Substantia nigra (tissue), 51 donors: ENCODE measurements at places on chromosomes 16 and 17.

DNA sequence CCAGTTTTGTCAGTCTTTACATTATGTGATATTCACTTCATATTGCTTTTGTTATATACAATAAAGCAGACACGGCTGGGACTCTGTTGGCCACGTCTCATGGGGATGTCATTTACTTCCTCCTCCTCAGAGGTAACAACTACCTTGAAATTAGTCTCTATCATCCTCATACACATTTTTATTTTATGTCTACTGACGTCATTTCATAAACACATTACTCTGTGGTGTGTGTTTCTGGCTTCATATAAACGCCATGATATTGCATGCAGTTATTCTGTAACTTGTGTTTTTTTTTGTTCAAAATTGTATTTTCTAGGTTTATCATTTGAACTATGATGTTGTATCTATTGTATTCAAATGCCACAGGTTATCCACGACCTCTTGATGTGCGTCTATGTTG is 13.4 kb upstream of the IRF8 start:
- DNase-seq = no peak

- DNase-seq = no peak
Observed at GRCh38 chr17:80591788-80592187, 47.1 kb downstream of the RPTOR start.

- DNase-seq = no peak
Observed at GRCh38 chr17:78575899-78576298, 1.3 kb downstream of the DNAH17 start.

DNA sequence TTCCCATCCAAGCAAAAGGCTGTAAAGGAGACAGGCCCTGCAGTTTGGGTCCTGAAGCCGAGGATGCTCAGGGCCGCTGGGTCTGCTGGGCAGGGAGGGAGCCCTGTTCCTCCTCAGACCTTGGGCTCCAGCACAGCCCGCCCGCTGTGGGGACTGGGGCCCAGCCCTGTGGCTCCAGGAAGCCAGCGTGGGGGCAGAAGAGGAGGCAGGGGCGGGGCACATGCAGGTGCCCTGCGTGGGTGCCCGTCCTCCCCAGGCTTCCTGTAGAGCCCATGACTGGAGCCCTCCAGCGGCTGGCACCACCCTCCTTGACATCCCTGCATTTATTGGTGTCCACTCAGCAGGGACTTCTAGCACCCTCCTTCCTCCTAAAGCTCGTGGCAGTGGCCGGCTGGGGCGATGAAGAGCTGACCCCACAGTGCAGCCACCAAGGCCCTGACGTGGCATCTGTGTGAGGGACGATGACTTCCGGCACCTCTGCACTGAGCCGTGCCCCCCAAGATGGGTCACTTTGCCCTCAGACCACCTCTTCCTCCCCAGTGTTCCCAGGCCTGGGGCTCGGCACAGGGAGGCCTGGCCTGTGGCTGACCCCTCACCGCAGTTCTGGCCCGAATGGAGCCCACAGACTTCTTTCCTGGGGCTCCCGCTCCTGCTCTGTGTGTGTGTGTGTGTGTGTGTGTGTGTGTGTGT is 9.9 kb downstream of the PRSS27 start:
- no peak for DNase-seq

DNA sequence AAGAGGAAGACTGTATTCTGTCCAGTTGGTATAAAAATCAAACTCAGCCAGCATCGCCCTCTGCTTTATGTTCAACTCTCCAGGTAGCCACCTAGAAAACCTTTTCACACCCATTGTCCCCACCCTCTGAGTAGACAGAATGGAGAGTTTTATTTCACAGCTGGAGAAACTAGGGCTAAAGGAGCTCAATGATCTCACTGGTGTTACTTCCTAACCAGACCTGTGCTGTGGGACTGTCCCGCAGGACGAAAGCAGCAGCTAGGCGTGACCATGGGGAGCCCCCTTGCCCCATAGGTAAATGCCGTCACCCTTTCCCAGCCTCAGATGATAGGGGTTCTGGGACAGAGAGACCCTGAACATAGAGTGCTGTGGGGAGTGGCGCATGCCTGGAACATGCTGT is 67.7 kb downstream of the CYLD start:
- DNase-seq = no peak

GRCh38 chr16:70697594-70698170 is 11.8 kb upstream of the MTSS2 start:
- no peak for DNase-seq

GRCh38 chr17:81019563-81020442 is 15.1 kb upstream of the BAIAP2 start:
- DNase-seq = no peak

GRCh38 chr16:11025120-11025531 is 80.8 kb downstream of the CLEC16A start:
- no peak for DNase-seq

GRCh38 chr16:31333686-31334649 is 21.0 kb upstream of the ITGAX start:
- DNase-seq = no peak

GRCh38 chr16:20812510-20812909 is 6.2 kb downstream of the REXO5 start:
- no peak for DNase-seq

- peak; percentile 32 for DNase-seq
Observed at GRCh38 chr16:24700549-24701392, 28.7 kb upstream of the TNRC6A start.

DNA sequence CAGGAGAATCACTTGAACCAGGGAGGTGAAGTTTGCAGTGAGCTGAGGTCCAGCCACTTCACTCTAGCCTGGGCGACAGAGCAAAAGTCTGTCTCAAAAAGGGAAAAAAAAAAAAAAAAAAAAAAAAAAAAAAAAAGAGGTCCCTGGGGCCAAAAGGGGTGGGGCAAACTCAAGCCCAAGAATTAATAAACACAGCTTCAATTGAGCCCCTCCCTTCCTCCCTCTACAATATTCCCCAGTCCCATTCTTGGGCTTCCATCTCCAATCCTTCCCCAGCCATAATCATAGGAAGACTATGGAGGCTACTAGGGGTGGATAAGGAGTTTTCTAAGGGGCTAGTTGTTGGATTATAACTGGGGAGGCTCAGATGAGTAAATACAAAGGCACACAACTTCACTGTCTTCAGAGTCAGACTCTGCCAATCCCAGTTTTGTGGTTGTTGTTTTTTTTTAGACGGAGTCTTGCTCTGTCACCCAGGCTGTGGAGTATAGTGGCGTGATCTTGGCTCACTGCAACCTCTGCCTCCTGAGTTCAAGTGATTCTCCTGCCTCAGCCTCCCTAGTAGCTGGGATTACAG is 9.5 kb downstream of the CAVIN1 start:
- DNase-seq = no peak

- DNase-seq = no peak
Observed at GRCh38 chr17:42819939-42820535, 4.0 kb downstream of the BECN1 start.

DNA sequence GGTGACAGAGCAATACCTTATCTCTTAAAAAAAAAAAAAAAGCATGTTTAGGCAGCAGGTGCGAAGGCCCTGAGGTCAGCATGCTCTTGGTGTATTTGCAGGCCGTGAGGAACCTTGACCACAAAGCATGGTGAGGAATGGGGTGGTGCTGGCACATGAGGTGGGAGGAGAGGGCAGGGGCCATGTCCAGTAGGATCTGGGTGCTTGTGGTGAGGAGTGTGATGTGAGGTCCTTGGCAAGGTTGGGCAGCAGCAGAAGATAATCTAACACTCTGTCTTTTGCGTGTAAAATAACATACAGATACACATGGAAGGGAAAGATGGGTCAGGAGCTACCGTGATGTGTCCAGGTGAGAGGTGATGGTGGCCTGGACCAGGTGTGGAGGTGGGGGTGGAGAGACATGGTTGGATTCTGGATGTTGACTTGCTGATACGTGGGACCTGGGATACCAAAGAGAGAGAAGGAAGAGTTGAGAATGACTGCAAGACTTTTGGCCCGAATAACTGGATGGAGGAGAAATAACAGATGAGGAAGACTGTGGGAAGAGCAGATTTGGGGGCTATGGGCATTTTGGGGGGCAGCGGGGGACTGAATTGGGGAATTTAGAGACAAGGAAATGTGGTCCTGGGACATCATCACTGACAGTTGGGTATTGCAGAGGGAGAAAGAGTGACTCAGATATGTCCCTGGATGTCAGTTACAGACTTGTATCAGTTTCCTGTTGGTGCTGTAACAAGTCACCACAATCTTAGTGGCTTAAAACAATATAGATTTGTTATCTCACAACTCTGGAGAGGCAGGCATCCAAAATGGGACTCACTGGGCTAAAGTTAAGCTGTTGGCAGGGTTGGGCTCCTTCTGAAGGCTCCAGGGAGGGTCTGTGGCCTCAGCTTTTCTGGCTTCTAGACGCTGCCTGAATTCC is 274.9 kb downstream of the HAPSTR1 start:
- DNase-seq = no peak

DNA sequence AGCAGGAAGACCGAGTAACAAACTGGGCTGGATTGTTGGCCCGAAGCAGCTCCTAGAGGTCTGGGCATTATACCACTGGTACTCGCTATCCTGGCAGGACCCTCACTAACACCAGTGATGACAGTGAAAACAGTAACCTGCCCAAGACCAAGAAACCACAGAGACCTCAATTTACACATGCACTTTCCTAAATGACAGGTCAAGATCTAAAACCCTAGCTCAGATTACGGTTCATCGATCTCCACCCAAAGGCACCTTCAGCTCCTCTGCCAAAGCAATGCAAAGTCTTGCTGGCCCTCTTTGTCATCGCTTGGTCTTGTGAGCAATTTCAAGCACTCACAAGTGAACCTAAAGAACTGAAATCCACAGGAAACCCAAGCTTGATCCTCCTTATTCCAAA is 1.5 kb downstream of the PIP4K2B start:
- no peak for DNase-seq

- no peak for DNase-seq
Observed at GRCh38 chr17:35895636-35896587, 15.8 kb upstream of the CCL5 start.

DNA sequence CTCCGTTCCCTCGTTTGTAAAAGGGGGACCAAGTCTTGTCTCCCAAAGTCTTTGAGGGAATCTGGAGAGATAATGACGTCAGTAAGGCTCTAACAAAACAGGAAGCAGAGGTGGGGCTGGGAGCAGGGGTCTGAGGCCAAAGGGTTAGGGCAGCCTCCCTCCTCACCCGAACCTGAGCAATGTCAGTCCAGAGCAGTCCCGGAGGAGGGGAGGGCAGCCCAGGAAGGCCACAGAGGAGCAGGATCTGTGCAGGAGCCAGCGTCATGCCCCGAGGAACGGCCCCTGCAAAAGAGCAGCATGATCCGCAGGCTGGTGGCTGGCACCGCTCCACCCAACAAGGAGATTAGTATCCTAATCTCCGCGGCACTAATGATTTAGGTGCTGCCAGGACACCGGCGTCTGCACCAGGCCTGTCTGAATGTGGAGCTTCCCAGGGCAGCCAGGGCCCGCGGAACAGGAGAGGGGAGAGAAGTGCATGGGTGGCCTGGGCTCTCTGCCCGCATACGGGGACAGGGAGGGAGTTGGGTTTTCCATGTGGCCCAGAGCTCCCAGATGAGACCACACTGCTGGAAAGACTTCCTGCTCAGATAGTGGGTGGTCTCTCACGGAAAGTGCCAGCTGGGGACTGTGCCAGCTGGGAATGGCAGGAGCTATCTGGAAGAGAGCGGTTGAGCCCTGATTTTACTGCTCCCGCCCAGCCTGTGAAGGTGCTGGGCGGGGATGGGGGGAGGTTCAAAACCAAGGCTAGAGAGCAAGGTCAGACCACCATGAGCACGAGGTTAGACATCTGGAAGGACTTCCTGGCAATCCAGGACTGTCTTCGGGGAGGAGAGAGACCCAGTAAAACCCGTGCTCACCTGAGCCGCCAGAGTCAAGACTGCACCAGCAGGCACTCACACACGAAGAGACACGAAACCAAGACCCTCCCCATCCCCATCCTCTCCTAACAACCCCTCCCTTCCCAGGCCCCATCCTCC is 11.0 kb upstream of the KRT17 start:
- no peak for DNase-seq

- no peak for DNase-seq
Observed at GRCh38 chr17:48704361-48705248, 17.7 kb downstream of the PRAC1 start.

- no peak for DNase-seq
Observed at GRCh38 chr16:4556580-4556979, 440 bp downstream of the C16orf96 start.

DNA sequence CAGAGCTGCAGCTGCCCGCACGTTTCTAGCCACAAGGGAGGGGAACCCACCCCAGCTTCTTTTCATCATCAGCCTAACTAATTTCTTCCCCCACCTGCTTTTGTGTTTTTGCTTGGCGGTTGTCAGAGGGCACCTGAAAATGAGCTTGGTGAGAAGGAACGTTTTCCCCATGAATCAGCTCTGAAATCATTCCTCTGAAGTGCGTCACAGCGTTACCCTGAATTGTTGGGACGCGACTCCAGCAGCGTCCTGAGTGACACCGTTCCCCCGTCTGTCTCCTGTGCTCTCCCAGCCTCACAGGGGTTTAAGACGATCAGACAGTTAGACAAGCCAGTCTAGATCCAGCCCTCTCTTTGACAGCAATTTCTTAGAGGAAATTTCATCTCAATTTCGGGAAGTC is 722.9 kb upstream of the EEF2KMT start:
- DNase-seq = no peak

DNA sequence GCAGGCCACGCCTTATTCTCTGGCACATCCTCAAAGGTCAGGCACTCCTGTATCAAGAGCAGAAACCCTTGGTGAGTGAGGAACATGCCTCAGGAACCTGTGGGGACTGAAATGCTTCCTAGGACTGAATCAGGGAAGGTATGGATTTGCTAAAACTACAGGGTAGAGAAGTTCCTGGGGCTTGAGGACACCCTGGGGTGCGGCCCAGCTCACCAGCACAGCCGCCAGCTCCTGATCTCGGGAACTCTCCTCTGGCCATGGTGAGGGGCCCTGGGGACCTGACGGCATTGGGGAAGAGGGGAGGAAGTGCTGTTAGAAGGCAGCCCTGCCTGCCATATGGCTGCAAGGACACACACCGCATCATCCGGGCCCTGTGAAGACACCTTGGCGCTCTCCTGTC is 7.5 kb downstream of the ZSCAN10 start:
- DNase-seq = no peak

GRCh38 chr16:48564544-48565444 is 45.2 kb downstream of the N4BP1 start:
- DNase-seq = no peak

DNA sequence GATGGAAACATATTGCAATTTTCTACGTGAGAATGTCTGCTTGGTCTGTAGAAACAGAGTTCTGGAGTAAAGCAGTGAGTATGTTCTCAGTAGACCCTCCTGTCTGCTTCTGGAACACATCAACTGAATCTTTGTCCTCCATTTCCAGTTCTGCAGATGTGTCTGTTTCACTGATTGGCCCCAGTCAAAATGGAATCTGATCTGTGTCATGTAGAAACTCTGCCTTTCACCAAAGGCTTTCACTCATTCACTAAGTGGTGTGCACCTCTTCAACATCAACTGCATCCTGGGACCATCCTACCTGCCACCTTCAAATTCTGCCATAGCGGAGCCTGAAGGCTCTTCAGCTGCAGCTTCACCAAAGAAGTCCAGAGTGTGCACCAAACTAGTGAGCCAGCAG is 2.8 kb upstream of the ZNF267 start:
- no peak for DNase-seq
